ENCODE measurements at places on chromosomes 7 and 10. TPM values are rescaled to one million over a fixed set of nuclear protein-coding genes. Genes with fewer than 3 reads are reported as not detected.
A peak's percentile ranks its signal among the peaks of the same experiment; 100 is the strongest.

DNA sequence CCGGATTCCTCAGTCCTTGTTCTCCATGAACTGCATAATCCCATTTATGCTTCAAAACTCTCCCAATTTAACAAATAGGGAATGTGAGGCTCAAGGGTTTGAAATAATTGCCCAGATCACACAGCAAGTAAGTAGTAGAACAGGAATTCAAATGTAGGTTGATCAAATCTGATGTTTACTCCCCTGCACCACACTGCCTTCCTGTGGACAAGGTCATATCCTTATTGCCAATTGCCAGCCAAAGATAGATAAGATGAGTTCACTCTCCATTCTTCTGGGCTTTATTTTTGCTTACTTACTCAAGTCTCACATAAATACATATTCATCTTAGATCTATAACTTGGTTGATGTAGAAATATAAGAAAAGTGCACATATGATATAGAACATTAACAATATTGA is 435.2 kb upstream of the ETV1 start:
- no peak for DNase-seq

DNA sequence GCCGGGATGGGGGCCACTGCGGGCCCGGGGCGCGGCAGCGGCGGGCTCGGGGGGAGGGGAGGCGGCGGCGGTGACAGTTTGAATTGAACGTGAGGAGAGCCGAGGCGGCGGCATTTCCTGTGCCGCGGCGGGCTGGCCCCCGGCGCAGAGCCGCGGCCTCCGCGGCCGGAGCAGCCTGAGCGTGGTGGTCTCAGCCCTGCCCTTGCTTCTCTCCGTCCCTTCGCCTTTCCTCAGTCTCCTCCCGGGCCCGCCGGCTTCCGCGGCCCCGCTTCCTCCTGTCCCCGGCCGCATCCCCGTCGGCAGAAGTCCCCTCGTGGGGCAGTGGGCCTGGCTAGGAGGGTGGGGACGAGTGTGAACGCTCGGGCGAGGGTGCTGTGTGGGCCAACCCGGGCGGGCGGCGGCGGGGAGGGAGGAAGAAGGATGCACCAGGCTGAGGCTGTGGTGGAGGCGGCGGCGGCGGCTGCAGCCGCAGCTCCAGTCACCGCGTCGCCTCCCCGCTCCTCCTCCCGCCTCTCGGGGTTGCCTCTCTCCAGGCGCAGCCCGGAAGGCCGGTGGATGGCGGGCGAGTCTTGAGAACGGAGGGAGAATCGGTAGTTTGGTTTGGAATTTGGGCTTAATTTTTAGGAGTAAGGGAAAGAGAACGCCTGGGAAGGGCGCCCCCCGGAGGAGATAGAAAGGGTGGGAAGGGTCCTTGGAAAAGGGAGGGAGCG is 690 bp downstream of the SEPTIN7 start:
- DNase-seq: peak; percentile 89

DNA sequence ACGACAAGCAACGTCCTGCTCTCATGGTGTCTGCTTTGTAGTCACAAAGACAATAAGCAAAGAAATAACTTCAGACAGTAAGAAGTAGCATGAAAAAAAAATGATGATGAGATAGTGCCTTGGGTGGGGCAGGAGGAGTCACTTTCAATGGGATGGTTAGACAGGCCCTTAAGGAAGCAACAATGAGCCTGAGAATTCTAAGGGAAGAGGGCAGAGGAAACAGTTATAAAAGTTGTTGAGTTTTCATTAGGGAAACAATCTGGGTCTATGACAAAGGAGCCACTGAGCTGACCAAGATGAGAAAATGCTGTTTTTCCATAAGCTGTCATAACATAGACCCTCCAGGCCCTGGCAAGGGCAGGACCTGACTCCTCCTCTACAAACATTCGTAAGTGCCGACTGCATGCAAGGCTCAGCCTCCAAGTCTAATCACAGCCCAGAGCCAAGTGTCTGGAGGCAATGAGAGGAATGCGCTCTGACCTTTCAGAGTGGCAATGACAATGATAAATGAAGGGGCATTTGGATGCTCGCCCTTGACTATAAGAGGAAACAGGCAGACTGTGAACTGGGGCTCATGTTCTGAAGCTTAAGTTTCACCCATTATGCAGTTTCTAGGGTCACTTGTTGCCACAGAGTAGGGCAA is 43.7 kb downstream of the PPP1R3C start:
- DNase-seq: no peak

The LGI1 gene
- 0.28 TPM for total RNA-seq

The TBX20 gene
- total RNA-seq: 0.69 TPM

The BLNK gene
- not detected for total RNA-seq

GRCh38 chr7:73995330-73995729 is 32.6 kb upstream of the ELN start:
- no peak for DNase-seq

The STEAP4 gene
- total RNA-seq: not detected

GRCh38 chr7:23530405-23530804 is 1.4 kb downstream of the TRA2A start:
- peak; percentile 71 for DNase-seq

DNA sequence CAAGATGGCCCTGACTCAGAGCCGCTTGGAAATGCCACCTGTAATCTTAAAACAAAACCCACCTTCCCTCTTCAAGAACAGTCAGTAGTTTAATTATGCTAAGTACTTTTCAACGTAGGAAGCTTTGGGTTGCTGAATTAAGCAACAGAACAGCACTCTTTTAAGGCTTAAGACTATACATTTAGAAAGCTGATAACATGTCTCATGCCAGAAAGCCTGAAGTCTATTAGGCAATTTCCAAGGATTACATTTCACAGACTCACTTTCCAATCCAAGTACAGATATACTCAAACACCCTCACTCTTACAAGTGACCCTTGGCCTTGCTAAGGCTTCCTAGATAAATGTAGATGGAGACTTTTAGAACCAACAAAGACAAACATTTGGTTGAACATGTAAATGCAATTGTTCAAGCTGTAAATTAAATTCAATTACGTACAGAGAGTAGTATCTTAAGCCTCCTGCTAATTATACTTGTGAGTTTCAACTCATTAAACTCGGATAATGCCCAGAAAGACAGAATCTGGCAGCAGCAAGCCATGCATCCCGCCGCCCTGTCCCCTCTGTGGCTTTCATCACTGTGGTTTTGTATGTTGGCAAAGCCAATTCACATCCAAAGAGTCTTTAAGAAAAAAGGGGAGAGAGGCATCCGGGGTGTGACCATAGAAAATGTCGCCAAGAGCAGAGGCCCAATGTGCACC is 283.1 kb upstream of the NRP1 start:
- DNase-seq: no peak

DNA sequence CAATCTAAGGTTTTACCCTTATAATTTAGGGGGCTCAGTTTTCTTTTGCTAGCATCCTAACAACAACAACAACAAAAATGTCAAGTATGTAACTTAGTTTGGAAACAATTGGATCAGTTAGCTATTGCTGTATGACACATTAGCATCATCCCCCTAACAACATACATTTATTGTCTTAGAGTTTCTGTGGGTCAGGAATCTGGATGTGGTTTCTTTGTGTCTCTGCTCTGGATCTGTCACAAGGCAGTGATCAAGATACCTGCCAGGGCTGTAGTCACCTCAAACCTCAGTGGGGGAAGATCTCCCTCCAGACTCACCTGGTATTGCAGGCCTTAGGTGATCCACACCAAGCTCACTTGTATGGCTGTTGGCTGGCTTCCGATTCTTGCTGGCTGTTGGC is 18.3 kb downstream of the CREB5 start:
- DNase-seq: no peak

- no peak for DNase-seq
Measured at GRCh38 chr10:14502431-14502830, 171.7 kb upstream of the FRMD4A start.

GRCh38 chr10:124048371-124049290 is 44.8 kb downstream of the CHST15 start:
- no peak for DNase-seq

- DNase-seq: no peak
Measured at GRCh38 chr7:24129597-24129996, 154.4 kb upstream of the NPY start.
